ENCODE measurements at places on chromosomes 11 and 22.

DNA sequence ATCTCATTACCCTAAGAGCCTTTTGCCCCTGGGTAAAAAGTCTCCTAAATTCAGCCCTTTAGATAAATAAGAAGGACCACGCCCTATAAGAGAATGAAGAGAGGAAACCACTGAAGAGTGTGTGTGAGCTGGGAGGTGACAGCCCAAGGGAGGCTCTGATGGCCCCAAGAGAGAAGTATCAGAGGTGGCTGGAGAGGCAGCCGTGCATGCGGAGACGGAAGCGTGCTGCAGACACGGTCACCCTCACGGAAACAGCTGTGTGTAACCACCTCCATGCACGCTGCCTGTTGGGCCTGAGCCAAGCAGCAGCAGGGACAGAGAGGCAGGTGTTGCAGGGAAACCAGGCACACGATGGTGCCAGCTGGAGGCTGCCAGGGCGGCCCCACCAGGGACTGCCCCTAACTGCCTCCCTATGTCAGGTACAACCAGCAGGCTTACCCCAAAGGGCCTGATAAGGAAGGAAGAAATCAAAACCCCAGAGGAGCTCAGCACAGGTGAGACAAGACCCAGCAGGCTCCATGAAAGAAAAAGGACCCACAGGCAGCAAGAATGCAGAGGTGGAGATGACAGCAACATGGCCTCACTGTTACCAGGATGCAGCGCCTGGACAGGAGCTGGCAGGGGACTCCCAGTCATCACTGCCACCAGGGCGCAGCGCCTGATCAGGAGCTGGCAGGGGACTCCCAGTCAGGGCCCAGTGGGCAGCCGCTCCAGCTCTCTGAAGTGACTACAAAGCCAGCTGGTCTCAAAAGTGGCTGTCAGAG is 7.8 kb downstream of the LARGE2 start:
- DNase-seq, result no peak
- peaks cover 22% of the 10 kb centered on the region for H3K4me1 ChIP-seq
- H3K36me3 ChIP-seq, result no peaks in the 10 kb centered on the region

GRCh38 chr11:116503216-116504160 is 269.3 kb downstream of the BUD13 start:
- peaks cover 64% of the 10 kb centered on the region for H3K27me3 ChIP-seq
- no peaks in the 10 kb centered on the region for H3K4me1 ChIP-seq
- no peak overlapping the region for H3K4me3 ChIP-seq
- DNase-seq, result no peak
- H3K27ac ChIP-seq, result no peak overlapping the region

GRCh38 chr11:134071766-134072402 is 3.0 kb downstream of the JAM3 start:
- no peak overlapping the region for H3K4me3 ChIP-seq
- H3K4me1 ChIP-seq, result peaks cover 8% of the 10 kb centered on the region
- no peak for DNase-seq
- H3K27ac ChIP-seq, result no peak overlapping the region

- H3K27me3 ChIP-seq, result no peaks in the 10 kb centered on the region
- no peak overlapping the region for H3K4me3 ChIP-seq
- H3K27ac ChIP-seq, result no peak overlapping the region
- H3K36me3 ChIP-seq, result no peaks in the 10 kb centered on the region
- no peaks in the 10 kb centered on the region for H3K4me1 ChIP-seq
- no peak for DNase-seq
These were observed 17.2 kb downstream of the P2RY2 start for GRCh38 chr11:73235236-73235786.

GRCh38 chr11:22659783-22660182 is 6.6 kb upstream of the GAS2 start:
- H3K4me1 ChIP-seq, result peaks cover 22% of the 10 kb centered on the region
- DNase-seq, result no peak
- peaks cover 7% of the 10 kb centered on the region for H3K27me3 ChIP-seq
- H3K27ac ChIP-seq, result no peak overlapping the region

- no peaks in the 10 kb centered on the region for H3K36me3 ChIP-seq
- no peak overlapping the region for H3K4me3 ChIP-seq
- peaks cover 22% of the 10 kb centered on the region for H3K27me3 ChIP-seq
- H3K27ac ChIP-seq, result no peak overlapping the region
- H3K4me1 ChIP-seq, result peaks cover 10% of the 10 kb centered on the region
These were observed 126.7 kb upstream of the B3GAT1 start for GRCh38 chr11:134538742-134539141.

GRCh38 chr11:106644824-106645223 is 373.5 kb downstream of the GUCY1A2 start:
- H3K4me3 ChIP-seq, result no peak overlapping the region
- H3K36me3 ChIP-seq, result peaks cover 4% of the 10 kb centered on the region
- H3K27ac ChIP-seq, result no peak overlapping the region

GRCh38 chr22:30953206-30953605 is 15.4 kb downstream of the MORC2 start:
- H3K36me3 ChIP-seq, result no peaks in the 10 kb centered on the region
- no peak for DNase-seq

DNA sequence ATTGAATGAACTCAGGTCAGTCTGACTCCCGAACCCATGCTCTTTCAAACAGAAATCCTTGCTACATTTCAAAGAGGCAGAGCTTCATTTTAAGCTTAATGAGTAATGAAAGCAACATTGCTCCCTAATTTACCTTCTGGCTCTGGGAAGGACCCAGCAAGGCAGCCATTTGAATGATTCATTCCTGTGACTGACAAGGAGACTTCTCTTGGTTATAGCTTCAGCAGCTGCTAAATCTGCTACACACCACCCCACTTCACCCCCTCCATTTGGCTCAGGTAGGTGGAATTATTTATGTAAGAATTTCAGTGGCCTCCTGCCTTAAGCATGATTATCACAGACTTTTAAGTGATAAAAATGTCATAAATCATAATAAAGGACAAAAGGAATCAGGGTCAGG is 117.7 kb downstream of the KCNC1 start:
- no peaks in the 10 kb centered on the region for H3K27me3 ChIP-seq
- no peak for DNase-seq
- H3K4me1 ChIP-seq, result peaks cover 16% of the 10 kb centered on the region
- H3K36me3 ChIP-seq, result no peaks in the 10 kb centered on the region
- H3K4me3 ChIP-seq, result no peak overlapping the region
- H3K27ac ChIP-seq, result no peak overlapping the region

DNA sequence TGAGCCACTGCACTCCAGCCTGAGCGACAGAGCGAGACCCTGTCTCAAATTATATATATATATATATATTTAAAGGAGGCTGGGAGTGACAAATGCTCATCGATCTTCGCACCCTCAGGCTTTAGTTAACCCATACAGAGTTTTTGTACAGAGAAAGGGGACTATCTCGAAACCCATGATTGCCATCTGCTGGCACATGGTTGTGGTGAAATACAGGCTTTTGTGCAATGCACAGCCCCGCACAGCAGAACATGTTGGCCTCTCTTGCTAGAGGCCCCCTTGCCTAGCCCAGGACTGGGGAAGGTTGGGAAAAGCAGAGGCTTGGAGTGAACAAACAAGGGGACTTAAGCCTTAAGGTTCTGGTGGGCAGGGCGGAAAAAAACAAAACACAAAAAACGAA is 3.6 kb downstream of the MYBPC3 start:
- no peak overlapping the region for H3K27ac ChIP-seq
- no peak for DNase-seq
- no peaks in the 10 kb centered on the region for H3K4me1 ChIP-seq
- H3K36me3 ChIP-seq, result no peaks in the 10 kb centered on the region

Measured in natural killer cell treated with Interleukin-12 subunit alpha and Interleukin-12 subunit beta and Interleukin-15 and Interleukin-18, amount 100 ng/mL, for 72 hours (primary cell).